Activated naive CD8-positive, alpha-beta T cell treated with anti-CD3 and anti-CD28 coated beads for 36 hours (primary cell): ENCODE measurements at places on chromosomes 5 and 9. TPM values are rescaled to one million over a fixed set of nuclear protein-coding genes. Genes with fewer than 3 reads are reported as not detected.
A peak's percentile ranks its signal among the peaks of the same experiment; 100 is the strongest.

DNA sequence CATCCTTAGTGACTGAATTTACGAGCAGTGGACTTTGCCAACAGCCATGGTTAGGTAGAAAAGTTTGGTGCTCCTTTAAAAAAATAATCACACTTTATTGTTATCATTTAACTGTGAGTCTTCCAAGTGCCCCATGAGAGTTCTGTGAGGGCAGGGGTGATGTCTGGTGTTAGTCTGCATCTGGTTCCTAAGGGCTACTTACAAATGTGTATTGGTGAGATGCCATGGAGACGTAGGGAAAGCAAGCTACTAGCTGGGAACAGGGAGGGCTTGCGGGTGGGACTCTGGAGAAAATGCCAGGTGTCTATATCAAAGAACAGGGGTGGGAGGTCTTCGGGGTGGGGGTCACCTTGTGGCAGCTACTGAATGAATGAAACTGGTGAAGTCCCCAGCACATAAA is 47.1 kb upstream of the EBF1 start:
- DNase-seq: no peak
- no peaks in the 10 kb centered on the region for H3K36me3 ChIP-seq
- peaks cover 2% of the 10 kb centered on the region for H3K4me1 ChIP-seq
- H3K27me3 ChIP-seq: peaks cover 14% of the 10 kb centered on the region
- no peak overlapping the region for H3K27ac ChIP-seq
- no peak overlapping the region for H3K4me3 ChIP-seq

DNA sequence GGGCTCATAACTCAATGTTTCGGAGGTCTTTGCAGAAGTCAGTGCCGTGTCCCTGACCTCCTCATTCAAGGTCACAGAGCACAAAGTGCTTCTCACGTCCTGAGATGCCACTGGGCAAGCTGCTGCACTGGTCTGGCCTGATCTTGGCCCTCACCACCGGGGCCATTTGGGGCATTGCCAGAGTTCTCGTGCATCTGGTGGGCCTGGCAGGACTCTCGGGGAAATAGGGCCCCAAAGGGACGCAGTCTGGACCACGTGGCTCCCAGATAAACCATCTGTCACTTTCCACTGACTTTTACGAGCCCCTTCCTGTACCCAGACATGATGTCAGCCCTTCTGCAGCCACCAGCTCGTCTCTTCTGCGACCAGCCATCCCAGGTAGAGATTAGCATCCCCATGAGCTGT is 54.8 kb downstream of the HRH2 start:
- no peak overlapping the region for H3K27ac ChIP-seq
- peaks cover 23% of the 10 kb centered on the region for H3K36me3 ChIP-seq
- H3K27me3 ChIP-seq: no peaks in the 10 kb centered on the region

DNA sequence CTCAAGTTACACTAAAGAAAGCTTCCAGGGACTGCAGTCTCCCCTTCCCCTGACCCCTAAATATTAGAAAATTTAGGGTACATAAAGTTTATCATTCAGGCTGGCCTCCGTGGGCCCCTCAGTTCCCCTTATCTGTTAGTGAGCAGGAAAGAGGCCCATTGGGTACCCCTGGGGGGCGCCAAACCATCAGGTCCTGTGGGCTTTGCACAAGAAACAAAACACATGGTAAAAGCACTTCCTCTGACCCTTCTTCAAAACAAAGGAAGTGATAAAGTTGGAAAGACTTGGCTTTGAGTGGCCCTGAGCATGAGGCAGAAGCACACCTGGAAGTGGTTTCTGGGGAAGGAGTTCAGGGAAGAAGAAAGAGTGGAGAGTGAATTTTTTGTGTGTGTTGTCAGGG is 213.0 kb downstream of the SMARCA2 start:
- H3K4me1 ChIP-seq: peaks cover 2% of the 10 kb centered on the region
- no peaks in the 10 kb centered on the region for H3K27me3 ChIP-seq
- H3K27ac ChIP-seq: no peak overlapping the region

CER1 gene
- total RNA-seq: not detected

DNA sequence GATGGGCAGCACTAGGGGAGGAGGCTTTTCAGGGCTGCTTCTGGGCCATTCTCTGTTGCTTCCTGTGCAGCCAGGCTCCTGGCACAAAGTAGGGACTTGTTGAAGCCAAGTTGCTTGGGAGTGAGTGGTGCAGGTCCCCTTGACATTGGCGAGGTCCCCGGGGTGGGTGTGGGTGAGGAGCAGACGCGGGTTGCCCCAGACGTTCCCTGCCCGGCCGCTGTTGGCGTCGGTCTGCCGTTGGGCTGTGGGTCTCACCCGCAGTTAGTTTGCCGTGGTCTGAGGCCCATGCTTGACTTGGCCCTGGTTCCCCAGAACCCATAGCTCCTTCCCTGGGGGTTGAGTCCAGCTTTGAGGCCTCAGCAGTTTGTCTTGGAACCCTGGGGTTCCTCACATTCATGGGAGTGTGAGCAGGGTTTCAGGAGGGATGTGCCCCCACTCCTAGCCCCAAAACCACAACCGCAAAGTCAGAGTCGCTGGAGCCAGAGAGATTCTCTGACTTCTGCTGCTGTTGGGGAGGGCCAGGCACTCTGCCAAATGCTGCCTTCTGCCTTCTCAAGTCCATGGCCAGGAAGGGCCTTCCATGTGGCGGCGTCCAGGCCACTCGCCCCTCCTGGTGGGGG is 77.5 kb downstream of the RXRA start:
- peaks cover 10% of the 10 kb centered on the region for H3K36me3 ChIP-seq
- peaks cover 8% of the 10 kb centered on the region for H3K27me3 ChIP-seq
- H3K27ac ChIP-seq: no peak overlapping the region
- peaks cover 30% of the 10 kb centered on the region for H3K4me1 ChIP-seq
- DNase-seq: peak; percentile 42
- H3K4me3 ChIP-seq: peak overlapping the region; percentile 34

GRCh38 chr5:145072889-145073288 is 762.3 kb downstream of the PRELID2 start:
- H3K27ac ChIP-seq: no peak overlapping the region
- no peak for DNase-seq
- H3K36me3 ChIP-seq: no peaks in the 10 kb centered on the region
- H3K4me3 ChIP-seq: no peak overlapping the region

KCNV2 gene
- not detected for total RNA-seq

GPR150 gene
- total RNA-seq: 0.34 TPM
